ENCODE measurements at places on chromosomes 5 and 9. TPM values are rescaled to one million over a fixed set of nuclear protein-coding genes. Genes with fewer than 3 reads are reported as not detected.

C6 gene
- total RNA-seq, result 0.27 TPM

MEF2C gene
- total RNA-seq, result 2.0 TPM

FCN2 gene
- not detected for total RNA-seq

GFI1B gene
- total RNA-seq, result 0.09 TPM

SLC6A18 gene
- total RNA-seq, result not detected

All from motor neuron (in vitro differentiated cells).